ENCODE measurements at places on chromosomes 12 and 14.

DNA sequence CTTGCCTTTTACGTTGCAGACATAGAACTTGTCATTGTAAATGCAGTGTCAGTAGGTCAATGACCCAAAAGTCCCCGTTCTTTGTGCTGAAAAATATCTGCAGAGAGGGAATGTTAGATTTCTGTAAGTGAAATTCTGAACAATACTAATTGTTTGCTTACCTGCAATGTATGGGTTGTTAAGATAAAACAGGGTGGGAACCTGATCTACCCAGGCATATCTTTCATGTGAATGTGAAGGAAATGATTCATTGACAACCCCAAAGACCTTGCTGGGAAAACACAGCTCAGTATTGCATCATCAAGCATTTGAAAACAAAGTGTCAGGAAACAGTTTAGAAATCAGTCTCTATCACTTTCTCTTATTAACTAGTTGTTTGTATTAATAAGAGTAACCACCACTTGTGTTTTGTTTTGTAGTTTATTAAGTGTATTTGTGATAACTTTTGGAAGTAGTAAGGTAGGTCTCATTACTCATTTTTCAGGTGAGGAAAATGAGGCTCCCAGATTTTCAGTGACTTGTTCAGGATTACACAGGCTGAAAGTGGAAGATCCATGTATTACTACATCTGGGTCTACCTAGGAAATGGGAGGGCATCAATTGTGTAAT is 57.9 kb upstream of the SLC38A2 start:
- H3K4me1 ChIP-seq, result peaks cover 4% of the 10 kb centered on the region
- no peak overlapping the region for H3K4me3 ChIP-seq

DNA sequence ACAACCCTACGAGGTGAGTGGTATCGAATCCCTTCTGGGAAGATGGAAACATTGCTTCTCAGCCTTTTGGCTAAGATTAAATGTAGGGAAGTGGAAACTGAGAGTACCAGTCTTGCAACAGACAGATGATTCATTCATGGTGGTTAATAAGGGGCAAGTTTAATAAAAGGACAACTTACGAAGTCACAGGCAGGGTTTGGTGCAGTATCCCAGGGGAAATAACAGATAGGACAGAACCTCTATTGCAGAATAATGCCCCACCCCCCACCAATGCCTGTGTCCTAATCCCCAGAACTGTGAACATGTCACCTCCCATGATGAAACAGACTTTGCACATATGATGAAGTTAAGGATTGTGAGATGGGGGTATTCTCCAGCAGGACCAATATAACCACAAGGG is 212.5 kb downstream of the TBX5 start:
- no peaks in the 10 kb centered on the region for H3K4me1 ChIP-seq
- H3K36me3 ChIP-seq, result no peaks in the 10 kb centered on the region
- DNase-seq, result no peak
- no peak overlapping the region for H3K27ac ChIP-seq

GRCh38 chr12:5497329-5498053 is 65.6 kb downstream of the NTF3 start:
- H3K4me3 ChIP-seq, result no peak overlapping the region
- no peaks in the 10 kb centered on the region for H3K27me3 ChIP-seq
- no peaks in the 10 kb centered on the region for H3K4me1 ChIP-seq
- H3K27ac ChIP-seq, result no peak overlapping the region

DNA sequence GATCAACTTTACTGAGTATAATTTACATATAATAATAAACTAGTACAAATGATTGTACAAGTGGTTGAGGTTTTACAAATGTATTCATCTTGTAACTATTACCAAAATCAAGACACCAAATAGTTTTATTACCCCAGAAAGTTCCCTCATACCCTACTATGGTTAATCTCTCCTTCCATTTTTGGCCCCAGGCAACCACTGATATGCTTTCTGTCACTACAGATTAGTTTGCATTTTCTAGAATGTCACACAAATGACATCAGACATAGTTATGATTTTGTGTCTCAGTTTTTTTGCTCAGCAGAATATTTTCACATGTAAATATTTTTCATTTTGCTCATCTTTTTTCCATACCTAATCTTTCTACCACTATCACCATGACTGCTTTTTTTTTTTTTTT is 49.1 kb downstream of the TMX1 start:
- no peak for DNase-seq
- peaks cover 13% of the 10 kb centered on the region for H3K4me1 ChIP-seq
- H3K4me3 ChIP-seq, result no peak overlapping the region
- no peaks in the 10 kb centered on the region for H3K27me3 ChIP-seq
- H3K27ac ChIP-seq, result no peak overlapping the region
- H3K36me3 ChIP-seq, result no peaks in the 10 kb centered on the region

DNA sequence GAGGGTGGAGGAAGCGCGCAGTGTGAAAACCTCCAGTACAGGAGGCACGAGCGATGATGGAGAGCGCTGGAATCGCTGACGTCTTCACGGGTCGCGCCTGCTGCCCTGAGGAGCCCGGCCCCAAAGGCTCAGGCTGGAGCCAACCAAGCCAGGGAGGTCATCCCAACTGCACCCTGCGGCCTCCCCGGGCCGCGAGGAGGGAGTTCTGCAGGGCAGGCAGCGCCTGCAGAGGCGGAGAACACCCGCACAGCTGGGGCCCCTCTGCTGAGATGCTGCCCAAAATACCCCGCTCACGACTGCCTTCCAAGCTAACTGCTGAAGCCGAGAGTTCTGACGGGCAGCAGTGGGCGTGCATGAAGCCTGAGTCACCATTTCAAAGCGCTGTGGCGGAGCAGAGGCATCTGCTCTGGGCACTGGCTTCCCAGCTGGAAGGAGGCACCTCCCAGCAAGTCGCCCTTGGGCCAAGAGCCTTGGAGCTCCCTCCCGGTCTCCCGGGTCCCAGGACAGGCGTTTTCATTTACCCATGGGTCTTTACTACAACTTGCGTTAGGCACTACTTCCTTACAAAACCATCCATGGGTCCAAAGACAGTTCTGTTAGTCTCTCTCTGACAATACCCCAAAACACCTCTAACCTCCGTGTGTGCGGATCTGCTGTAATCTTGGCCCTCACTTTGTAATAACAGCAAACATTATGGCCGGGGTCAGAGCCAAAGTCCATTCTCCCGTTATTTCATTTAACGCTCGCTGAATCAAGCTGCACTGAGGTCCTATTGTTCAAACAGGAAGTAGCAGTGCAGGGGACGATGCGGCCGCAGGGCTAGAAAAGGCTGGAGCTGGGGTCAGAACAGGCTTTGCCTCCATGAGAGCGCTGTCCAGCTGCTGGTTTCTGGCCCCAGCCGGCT is 60.1 kb upstream of the RIMBP2 start:
- no peaks in the 10 kb centered on the region for H3K36me3 ChIP-seq
- H3K4me3 ChIP-seq, result no peak overlapping the region
- no peaks in the 10 kb centered on the region for H3K27me3 ChIP-seq
- H3K27ac ChIP-seq, result no peak overlapping the region
- H3K4me1 ChIP-seq, result no peaks in the 10 kb centered on the region
- DNase-seq, result no peak

DNA sequence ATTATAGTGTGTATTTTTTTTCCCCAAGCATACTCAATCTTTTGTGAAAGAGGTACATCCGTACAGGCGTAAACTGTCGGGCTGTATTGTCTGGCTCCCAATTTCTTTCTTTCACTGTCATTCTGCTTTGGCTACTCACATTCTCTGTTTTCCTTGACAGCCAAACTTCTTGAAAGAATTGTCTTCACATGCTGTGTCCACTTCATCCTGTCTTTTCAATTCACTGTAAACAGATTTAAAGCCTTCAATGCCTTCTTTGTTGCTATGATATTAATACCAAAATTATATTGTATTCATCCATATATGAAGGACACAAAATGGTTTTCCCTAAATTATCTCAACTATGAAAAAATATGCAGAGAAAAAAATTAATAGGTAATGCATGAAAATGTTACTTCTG is 6.0 kb upstream of the ATP23 start:
- DNase-seq, result no peak
- peak overlapping the region; percentile 79 for H3K4me3 ChIP-seq
- peak overlapping the region; percentile 86 for H3K27ac ChIP-seq
- H3K27me3 ChIP-seq, result no peaks in the 10 kb centered on the region
- H3K36me3 ChIP-seq, result no peaks in the 10 kb centered on the region

DNA sequence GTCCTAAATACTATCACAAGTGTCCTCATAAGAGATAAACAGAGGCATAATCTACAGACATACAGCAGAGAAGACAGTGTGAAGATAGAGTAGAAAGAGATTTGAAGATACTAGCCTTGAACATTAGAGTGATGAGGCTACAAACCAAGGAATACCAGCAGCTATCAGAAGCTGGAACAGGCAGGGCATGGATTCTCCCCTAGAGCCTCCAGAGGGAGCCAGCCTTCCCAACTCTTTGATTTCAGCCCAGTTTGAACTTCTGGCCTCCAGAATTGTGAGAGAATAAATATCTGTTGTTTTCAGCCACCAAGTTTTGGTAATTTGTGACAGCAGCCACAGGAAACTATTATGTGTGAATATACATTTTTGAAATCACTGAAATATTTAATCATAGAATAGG is 47.2 kb downstream of the CCDC91 start:
- DNase-seq, result no peak
- no peaks in the 10 kb centered on the region for H3K27me3 ChIP-seq
- no peak overlapping the region for H3K27ac ChIP-seq
- no peak overlapping the region for H3K4me3 ChIP-seq
- no peaks in the 10 kb centered on the region for H3K36me3 ChIP-seq
- peaks cover 1% of the 10 kb centered on the region for H3K4me1 ChIP-seq

- H3K4me3 ChIP-seq, result no peak overlapping the region
- peak overlapping the region; percentile 48 for H3K27ac ChIP-seq
- no peaks in the 10 kb centered on the region for H3K27me3 ChIP-seq
- peaks cover 38% of the 10 kb centered on the region for H3K4me1 ChIP-seq
- H3K36me3 ChIP-seq, result no peaks in the 10 kb centered on the region
Observed at GRCh38 chr12:11581179-11581755, 68.2 kb upstream of the ETV6 start.

GRCh38 chr12:15435597-15435996 is 113.3 kb downstream of the PTPRO start:
- no peak overlapping the region for H3K4me3 ChIP-seq

- no peaks in the 10 kb centered on the region for H3K4me1 ChIP-seq
- no peak for DNase-seq
- H3K27me3 ChIP-seq, result no peaks in the 10 kb centered on the region
Observed at GRCh38 chr14:68124050-68124449, 304.5 kb downstream of the RAD51B start.

Measured in GM12878 (cell line).